Activated CD4-positive, alpha-beta T cell treated with anti-CD3 and anti-CD28 coated beads for 36 hours (primary cell): ENCODE measurements at places on chromosomes 5 and 9.
A peak's percentile ranks its signal among the peaks of the same experiment; 100 is the strongest.

- DNase-seq = no peak
These were observed 60.2 kb downstream of the FEM1C start for GRCh38 chr5:115484368-115484767.

DNA sequence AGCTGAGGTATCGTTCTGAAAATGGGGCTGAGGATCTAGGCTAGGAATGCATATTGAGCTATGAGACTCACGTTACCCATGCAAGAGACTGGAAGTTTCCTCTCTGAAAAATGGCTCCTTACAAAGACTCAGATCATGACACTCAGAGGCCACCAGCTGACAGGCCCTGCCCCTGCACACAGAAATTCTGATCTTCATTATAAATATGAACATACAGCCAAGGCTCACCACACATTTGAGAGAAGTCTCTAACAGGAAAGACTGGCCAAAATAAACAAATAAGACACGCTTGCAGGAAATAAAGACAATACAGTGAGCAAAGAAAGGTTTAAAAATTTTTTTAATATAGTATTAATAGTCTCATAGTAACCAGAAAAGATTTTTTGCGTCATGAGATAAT, 365.9 kb downstream of the NFIB start:
- no peak for DNase-seq

DNA sequence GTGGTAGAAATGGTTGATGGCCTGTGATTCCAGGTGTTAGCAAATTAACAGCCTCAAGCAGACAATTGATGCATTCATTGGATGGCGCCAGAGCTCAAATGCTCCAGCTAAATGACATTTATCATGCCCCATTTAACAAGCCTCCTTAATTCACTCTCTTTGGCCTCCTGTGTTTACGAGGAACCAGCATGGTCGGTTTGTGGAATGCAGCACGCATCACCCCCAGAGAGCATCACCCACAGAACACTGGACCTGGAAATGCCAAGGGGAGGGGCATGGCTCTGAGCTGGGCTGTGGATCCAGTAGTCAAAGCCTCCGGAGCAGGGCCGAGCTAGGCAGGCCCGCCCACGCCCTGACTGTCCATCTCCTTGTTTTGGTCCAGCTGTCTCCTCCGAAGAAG, 434.0 kb downstream of the GADD45G start:
- DNase-seq = no peak

- DNase-seq = no peak
These were observed 8.9 kb upstream of the SPATA31E1 start for GRCh38 chr9:87873607-87874303.

GRCh38 chr5:154829589-154830218, 20.7 kb downstream of the FAXDC2 start:
- DNase-seq = peak; percentile 59

- DNase-seq = no peak
These were observed 603.5 kb downstream of the ISL1 start for GRCh38 chr5:51986733-51987132.

- DNase-seq = peak; percentile 28
These were observed 92.9 kb upstream of the RASGRF2 start for GRCh38 chr5:80867233-80867632.

DNA sequence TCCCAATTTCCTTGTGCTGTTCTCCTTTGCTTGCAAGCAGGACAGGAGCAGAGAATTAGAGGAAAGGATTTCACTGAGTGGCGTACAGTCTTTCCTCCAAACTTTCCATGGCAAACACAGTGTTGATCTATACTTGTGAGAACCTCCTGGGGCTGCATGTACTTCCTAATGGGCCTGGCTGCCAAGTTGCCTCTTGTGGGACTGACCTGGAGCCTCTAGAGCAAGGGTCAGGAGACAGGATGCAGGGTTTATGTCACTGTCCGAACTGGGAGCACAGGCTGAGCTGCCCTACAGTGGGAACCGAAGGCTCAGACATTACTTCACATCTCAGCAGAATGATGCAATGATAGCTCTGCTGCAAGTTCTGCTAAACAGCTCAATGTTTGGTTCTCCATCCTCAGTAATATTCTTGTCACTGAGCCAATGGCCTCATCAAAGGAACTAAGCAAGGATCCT, 102.3 kb downstream of the ENC1 start:
- no peak for DNase-seq

- no peak for DNase-seq
These were observed 71.2 kb downstream of the RAB24 start for GRCh38 chr5:177232358-177232757.

GRCh38 chr9:100229136-100229535, 123.6 kb downstream of the TEX10 start:
- DNase-seq = no peak

- DNase-seq = no peak
These were observed 6.8 kb downstream of the NR2F1 start for GRCh38 chr5:93589829-93590215.

DNA sequence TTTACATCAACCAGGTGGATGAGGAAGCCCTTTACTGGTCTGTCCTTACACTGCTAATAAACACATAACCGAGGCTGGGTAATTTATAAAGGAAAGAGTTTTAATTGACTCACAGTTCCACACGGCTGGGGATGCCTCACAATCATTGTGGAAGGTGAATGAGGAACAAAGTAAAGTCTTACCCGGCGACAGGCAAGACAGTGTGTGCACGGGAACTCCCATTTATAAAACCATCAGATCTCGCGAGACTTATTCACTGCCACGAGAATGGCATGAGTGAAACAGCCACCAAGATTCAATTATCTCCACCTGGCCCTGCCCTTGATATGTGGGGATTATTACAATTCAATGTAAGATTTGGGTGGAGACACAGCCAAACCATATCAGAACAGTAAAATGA, 67.3 kb upstream of the GRAMD2B start:
- DNase-seq = no peak

GRCh38 chr5:55665065-55665464, 47.1 kb downstream of the SLC38A9 start:
- DNase-seq = no peak

DNA sequence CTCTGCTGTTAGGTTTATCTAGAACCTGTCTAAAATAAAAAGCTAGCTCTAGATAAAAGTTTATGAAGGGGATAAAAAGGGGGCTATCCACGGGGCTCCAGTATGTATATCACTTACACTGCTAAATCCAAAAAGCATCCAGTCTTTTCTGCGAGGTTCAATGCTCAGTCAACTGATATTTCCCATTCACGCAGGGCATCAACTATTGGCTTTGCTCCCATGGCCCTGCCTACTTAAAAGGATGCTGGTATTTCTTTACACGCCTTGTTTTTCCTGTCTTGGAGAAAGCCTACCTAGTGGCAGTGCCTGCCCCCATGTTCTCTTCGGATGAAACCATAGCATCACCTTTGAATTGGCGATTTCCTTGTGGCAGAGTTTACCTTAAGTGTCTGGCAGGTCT, 8.1 kb downstream of the SPRY4 start:
- DNase-seq = no peak

- peak; percentile 49 for DNase-seq
These were observed 15.0 kb downstream of the ANKRD33B start for GRCh38 chr5:10578869-10579268.

- DNase-seq = peak; percentile 55
These were observed 1.4 kb downstream of the NDUFA8 start for GRCh38 chr9:122158202-122158601.

- DNase-seq = no peak
These were observed 16.9 kb downstream of the FBXW5 start for GRCh38 chr9:136927343-136928271.

DNA sequence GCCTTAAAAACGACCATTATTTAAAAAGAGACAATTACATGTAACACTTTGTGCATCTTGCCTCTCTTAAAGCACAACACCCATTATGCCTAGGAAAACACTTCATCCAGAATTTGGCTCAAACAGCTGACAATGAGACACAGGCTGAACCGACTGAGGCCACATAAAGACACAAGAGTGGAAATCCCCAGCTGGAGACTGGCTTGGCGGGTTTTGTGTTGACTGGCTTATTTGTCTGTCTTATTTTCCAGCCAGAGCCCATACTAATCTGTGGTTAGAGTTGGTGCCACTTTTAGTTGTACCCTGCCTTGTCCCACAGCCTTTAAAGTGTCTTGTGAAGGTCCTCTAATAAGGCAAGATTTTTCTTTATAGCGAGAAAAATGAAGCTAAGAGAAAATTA, 21.2 kb downstream of the TRIM14 start:
- DNase-seq = peak; percentile 71

DNA sequence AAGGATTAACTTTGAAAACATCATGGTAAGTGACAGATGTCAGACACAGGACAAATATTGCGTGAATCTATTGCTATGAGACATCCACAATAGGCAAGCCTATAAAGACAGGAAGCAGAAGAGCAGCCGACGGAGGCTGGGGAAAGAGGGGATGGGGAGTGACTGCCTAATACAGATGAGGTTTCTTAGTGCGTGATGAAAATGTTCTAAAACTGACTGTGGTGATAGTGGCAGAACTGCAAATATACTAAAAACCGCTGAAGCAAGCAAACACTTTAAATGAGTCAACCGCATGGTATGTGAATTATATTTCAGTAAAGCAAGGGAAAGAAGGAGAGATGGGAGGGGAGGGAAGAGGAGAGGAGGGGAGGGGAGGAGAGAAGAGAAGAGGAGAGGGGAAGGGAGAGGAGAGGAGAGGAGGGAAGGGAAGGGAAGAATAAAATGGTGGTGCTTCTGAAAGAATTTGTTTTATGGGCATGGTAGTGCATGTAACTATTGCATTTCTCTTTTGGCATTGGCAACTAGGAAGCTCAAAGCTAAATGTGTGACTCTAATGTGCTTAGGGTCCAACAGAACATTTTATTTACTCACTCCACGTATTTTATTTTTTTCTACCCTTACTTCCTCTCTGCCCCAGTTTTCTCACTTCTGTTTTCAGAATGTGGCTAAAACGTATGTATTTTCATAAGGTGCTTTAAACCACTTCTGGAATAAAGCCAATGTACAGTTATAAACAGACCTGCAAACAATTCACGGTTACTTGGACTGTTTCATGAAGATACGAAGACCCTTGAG, 21.3 kb downstream of the AKNA start:
- peak; percentile 69 for DNase-seq

- peak; percentile 28 for DNase-seq
These were observed 31.1 kb upstream of the ANKRD18A start for GRCh38 chr9:38651400-38652042.

DNA sequence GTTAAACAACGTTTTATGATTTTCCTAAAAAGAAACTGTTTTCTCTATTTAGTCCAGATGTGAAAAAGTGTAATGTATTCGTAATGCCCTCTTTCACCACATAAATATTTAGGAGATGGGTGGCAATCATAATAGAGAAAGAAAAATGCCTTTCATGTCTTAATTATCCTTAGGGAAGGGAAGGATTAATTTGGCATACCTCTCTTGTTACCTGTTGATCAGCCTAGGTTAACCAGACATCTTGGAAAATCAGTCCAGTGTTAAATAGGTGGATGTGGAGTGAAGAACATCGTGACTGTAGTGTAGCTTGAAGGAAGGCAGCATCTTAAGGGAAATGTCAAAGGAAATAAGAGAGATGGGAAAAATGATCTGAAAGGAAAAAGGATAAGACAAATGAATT, 76.2 kb downstream of the NNT start:
- DNase-seq = no peak

GRCh38 chr9:106653213-106653612, 209.8 kb upstream of the ZNF462 start:
- no peak for DNase-seq

- no peak for DNase-seq
These were observed 91.9 kb upstream of the PTPRD start for GRCh38 chr9:10704720-10705119.

DNA sequence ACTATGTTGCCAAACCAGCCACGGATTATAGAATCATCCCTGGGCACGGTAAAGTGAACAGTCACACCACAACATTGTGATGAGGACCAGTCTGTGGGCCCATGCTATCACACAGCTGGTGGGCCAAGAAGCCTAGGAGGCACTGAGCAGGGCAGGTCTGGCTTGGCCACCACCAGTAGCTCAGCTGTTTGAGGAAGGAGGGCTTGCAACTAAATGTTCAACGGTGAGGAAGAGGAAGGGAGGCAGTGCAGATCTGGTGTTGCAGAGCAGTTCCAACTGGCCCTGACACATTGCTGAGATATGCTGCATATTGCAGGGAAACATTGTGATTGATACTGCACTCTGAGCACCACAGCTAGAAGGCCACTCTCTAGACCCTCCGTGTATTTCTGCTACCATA, 77.9 kb upstream of the ATG10 start:
- no peak for DNase-seq

- no peak for DNase-seq
These were observed 225.7 kb upstream of the KLF9 start for GRCh38 chr9:70639853-70640814.

DNA sequence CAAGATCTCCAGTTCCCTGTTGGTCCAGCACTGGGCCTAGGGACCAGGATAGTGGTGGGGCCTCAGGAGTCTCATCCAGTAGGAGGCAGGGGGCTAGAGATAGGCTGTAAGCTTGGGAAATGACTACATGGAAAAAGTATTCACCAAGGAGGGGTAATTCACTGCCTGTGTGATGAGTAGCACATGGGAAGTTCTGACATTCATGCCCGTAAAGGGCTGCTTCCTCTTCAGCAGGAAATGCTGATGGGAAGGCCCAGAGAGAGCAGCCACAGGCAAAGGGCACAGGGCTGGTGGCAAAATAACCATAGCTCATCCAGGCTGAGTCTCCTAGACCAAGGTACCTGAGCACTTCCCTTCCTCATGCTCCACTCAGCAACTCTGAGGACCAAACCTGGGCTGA, 23.1 kb upstream of the FRRS1L start:
- no peak for DNase-seq

GRCh38 chr5:179119415-179120170, 59.4 kb downstream of the ZNF354C start:
- no peak for DNase-seq

GRCh38 chr5:74942622-74943286, 76.6 kb upstream of the FAM169A start:
- DNase-seq = no peak

GRCh38 chr9:106587042-106587441, 275.9 kb upstream of the ZNF462 start:
- no peak for DNase-seq

- no peak for DNase-seq
These were observed 24.3 kb downstream of the TTC39B start for GRCh38 chr9:15282567-15283285.

DNA sequence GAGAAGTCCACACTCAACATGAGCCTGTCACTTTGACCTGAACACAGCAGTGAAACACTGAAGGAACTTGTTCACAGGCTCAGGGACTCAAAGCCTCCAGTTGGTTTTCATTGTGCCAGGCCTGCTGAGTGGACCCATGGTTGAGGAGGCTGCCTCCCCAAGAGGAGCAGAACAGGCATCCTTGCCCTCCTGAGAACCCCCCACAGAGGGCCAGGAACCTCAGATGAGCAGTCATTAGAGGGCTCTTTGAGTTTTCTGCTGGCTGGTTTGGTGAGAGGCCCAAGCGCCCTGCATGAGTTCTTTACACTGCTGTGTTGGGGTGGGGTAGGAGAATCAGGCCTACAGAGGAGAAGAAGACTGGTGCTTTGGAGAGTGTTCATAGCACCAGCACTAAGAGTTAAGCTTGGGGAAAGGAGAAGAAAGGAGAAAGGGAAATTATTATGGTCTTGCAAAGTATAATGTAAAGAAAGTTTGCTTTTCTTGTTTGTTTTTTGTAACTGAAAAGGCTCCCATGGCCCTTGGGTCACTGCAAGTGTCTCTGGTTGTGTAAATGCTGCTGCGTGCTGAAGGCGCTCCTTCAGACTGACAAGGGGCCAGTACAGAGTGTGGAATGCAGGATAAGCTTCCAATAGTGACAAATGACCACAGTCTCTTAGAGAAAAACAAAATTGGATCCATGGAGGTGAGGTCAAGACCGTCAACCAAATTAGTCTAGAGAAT, 100.2 kb downstream of the PDE8B start:
- no peak for DNase-seq

- DNase-seq = no peak
These were observed 484.9 kb downstream of the PTPRD start for GRCh38 chr9:10127867-10128266.
